ENCODE measurements at places on chromosomes 16 and 17.

DNA sequence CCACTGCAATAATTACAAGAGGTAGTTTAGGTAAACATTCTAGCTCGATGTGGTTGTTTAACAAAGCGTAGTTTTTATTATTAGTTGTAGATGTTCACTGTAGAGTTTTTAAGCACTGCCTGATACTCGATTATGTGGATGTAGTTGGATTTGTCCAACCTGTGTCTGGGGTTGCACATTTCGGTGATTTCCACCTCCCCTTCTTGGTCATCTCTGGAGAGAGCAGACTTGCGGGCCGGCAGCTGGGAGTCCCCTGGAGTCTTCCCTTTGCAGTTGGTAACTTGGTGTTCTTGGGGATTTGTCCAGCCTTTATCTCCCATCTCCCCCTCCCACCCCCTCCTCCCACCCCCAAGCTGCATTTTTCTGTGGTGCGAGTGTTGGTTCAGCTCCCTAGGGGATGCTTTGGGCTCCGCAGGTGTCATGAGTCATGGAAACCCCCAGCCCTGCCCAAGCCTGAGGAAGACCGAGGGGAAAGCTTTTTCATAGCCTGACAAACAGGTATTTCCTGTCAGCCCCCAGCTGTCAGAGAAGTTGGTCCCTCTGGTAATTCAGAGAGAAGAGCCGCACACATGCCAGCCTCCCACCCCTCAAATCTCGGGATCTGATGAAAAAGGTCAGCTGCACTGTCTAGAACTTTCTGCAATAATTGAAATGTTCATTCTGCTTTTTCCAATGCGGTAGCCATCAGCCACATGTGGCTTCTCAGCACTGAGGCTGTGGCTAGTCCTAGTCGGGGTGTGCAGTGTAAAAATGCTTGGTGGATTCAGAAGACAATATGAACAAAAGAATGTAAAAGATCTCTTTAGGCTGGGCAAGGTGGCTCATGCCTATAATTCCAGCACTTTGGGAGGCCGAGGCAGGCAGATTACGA, 50.3 kb downstream of the KSR1 start:
- peak; percentile 75 for DNase-seq

DNA sequence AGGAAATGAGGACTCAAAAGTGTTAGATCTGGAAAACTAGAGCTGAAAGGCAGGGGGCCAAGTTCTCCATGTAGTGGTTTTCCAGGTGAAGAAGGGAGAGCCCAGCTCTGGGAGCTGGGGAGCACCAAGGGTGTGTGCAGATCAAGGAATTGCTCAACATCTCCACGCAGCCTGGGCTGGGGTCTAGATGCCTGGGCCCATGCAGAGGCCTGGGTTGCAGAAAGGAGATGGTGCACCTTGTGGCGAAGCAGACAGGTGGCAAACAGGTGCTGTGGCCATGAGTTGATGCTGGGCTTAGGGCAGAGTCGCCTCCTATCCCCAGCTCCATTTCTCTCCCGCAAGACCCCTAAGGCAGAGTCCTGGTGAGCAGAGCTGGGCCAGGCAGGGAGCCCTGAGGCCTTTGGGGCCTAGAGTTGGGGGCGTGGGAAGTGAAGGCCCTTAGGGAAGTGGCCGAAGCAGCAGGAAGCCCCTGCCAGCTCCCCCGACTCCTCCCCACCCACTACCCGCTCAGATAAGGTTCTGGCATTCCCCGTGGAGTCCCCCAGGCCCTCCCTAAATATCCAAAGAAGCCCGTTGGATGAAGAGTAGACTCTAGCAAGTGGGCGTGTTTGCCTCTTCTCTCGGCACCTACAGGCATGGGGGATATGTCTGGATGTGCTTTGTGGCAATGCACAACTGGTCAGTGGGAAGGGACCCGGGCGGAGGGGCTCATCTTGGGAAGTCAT, 777 bp downstream of the FOXN1 start:
- DNase-seq, result no peak

DNA sequence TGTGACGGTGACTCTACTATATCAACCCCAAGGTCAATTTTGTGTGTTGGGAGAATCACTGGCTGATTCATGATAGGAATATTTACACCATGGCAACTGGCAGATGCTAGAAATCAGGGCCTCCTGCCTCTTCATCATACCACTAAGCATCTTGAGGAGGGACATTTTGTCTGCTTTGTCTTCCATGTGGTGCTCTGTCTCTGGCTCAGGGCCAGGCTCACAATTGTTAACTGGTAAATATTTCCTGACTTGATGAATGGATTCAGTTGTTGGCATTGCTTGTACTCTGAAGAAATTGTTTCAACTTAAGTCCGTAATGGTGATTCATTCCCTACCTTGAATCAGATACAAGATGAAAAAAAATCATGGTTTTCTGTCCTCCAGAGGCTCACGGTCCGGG, 292.7 kb downstream of the HAPSTR1 start:
- no peak for DNase-seq

DNA sequence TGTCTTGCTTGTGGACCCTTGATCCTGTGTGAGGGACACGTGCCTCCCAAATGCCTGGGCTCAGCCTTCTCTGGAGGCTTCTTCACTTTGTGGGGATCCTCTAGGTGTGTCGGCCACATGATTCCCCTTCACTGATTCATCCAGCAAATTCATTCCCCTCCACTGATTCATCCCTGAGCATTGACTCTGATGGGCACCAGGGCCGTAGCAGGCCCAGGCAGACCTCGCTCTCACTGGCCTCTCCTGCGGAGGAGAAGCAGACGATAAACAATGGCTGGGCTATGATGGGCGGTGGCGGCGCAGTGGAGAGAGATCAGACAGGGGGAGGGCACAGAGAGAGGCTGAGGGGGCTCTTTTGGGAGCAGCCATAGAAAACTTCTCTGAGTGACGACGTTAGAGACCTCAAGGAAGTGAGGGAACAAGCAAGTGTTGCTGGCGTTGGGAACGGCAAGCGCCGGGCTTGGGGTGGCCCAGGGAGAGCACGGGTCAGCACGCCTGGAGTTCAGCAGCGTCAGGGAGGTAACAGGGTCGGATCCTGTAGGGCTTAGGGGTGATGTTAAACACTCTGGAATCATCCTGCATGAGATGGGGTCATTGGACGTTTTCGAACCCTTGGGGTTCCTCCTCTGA, 17.5 kb upstream of the RPTOR start:
- peak; percentile 58 for DNase-seq

GRCh38 chr17:79020631-79021301, 3.2 kb upstream of the C1QTNF1 start:
- DNase-seq, result no peak

GRCh38 chr17:82915757-82916027, 75.9 kb upstream of the ZNF750 start:
- DNase-seq, result no peak

DNA sequence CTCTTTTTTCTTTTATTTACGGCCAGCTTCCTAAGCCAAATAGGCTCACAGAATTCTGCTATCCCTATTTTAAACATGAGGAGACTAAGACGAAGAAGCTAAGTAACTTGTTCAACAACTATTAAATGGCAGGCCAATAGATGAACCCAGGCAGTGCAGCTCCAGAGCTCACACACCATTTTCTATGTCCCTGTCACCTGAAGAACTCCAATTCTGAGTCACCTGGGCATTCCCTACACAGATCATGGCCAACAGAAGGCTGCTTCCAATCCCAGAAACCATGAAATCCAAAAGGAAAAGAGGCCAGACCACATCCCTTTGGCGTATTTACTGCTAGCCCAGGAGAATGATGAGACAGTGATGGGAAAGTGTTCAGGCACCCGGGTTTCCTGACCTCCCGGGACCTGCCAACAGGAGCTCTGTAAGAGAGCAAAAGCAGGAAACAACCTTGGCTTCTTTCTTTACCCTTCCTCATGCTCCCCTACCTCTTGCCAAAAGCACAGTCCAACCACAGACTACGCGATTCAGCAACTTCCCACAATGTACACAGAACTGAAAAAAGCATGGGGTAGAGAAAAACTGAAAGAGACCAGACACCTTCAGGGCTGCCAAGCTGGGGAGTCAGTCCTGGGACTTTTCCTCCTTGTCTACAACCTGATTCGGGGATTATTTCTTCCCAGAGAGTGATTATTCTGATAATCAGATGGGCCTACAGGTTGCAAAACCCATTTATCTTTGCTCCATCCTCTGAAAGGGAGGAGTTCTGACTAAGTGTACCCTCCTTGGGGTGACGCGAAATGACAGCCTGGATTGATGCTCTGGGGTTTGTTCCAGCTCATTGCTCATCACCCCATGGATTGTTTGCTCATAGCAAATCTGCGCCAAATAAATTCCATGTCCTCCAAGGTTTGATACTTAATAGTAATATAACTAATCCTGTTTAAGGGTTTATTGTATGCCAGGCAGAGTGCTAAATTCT, 47.8 kb upstream of the HAS3 start:
- peak; percentile 92 for DNase-seq

DNA sequence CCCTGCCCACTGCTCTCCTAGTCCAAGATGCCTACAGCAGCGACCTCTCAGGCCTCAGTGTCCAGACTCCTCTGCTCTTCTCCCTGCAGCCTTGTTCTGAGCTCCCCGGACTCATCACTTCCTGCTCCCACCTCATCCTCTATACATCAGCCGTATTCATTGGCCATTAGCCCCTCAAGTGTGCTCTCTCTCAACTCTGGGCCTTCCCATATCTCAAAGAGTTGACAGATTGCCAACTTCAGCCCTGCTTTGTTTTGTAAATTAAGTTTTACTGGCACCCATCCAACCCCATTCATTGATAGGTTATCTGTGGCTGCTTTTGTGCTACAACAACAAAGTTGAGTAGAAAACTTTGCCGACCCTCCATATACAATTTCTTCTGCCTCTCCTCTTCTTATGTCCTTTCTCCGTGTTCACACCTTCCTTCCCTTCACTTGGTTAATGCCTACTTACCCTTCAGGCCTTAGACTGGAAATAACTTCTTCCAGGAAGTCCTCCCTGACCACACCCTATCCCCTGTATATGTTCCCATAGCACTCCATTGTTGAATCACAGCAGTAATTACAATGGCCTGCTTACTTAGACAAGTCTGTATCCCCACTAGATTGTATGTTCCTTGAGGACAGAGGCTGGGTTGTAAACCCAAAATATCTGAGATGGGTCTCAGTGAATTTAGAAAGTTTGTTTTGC, 63.4 kb upstream of the TANC2 start:
- DNase-seq, result no peak

GRCh38 chr17:41483991-41484826, 3.3 kb upstream of the KRT35 start:
- DNase-seq, result no peak

DNA sequence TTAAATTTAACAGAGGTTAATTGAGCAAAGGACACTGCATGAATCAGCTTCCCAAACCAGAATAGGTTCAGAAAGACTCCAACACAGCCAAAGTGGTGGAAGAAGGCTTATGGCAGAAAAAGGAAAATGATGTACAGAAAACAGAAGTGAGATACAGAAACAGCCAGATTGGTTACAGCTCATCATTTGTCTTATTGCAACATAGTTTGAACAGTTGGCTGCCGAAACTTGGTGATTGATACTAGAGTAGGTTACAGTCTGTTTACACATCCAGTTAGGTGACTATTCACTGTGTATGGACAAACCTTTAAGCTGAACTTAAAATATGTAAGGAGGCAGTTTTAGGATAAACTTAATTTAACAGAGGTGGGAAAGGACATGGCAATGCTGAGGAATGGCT, 18.3 kb downstream of the TMEM100 start:
- no peak for DNase-seq

GRCh38 chr17:49076573-49077384, 55.8 kb upstream of the B4GALNT2 start:
- DNase-seq, result peak; percentile 89

- no peak for DNase-seq
These were observed 199.4 kb downstream of the TANC2 start for GRCh38 chr17:63165400-63165799.

GRCh38 chr16:26129997-26130396, 438.2 kb downstream of the HS3ST4 start:
- DNase-seq, result no peak

Measured in astrocyte (in vitro differentiated cells and primary cell).